ENCODE measurements at places on chromosomes 3 and 15. TPM values are rescaled to one million over a fixed set of nuclear protein-coding genes. Genes with fewer than 3 reads are reported as not detected.

DNA sequence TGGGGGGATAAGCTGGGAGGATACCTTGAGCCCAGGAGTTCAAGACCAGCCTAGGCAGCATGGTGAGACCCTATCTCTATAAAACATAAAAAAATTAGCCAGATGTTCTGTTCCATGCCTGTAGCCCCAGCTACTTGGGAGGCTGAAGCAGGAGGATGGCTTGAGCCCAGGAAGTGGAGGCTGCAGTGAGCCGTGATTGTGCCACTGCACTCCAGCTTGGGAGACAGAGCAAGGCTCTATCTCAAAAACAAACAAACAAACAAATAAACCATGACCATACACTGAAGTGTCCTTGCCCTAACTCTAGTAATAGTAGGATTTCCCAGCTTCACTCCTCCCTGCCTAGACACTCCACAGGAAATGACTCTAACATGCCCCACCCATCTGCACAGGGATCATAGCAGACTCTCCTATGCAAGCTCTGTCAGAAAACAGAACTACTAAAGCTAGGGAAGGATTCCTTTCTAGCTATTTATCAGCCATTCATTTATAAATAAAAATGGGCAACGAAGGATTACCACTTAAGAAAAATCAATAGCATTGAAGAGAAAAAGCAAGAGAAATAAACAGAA is 4.6 kb downstream of the ERICH6 start:
- H3K27me3 ChIP-seq = no peaks in the 10 kb centered on the region
- no peak overlapping the region for H3K27ac ChIP-seq
- H3K4me3 ChIP-seq = no peak overlapping the region
- no peaks in the 10 kb centered on the region for H3K36me3 ChIP-seq
- peaks cover 12% of the 10 kb centered on the region for H3K4me1 ChIP-seq
- no peak for DNase-seq

DNA sequence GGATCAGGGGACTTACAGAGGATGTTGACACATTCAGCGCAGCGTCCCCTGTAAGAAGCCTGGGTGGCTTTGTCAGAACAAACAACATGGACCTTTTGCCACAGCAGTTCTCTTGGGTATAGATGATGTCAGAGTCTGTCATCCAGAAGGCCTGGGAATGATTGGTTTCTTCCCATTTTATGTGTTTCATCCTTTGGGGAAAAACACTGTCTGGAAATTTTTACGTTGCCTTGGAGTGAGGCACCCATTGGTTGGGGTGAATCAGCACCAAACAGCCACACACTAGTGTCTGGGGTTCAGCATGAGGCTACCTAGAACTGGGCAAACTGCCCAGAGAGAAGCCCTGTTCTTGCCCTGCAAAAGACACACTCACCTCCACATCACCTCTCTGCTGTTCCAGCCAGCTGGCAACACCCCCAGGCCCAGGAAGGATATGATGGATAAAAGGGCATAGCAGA is 123.0 kb downstream of the FAM43A start:
- no peak for DNase-seq
- peaks cover 7% of the 10 kb centered on the region for H3K36me3 ChIP-seq
- peaks cover 75% of the 10 kb centered on the region for H3K27me3 ChIP-seq
- no peak overlapping the region for H3K27ac ChIP-seq

The NXPE3 gene
- total RNA-seq = 30.6 TPM

The IGF2BP2 gene
- total RNA-seq = 8.8 TPM

Data from T-helper 17 cell (primary cell).